Activated CD4-positive, alpha-beta T cell treated with anti-CD3 and anti-CD28 coated beads, Interleukin-2, amount 10 ng/mL, durations not matched to agents 7 days and 5 days (primary cell): ENCODE measurements at places on chromosomes 4 and X.

DNA sequence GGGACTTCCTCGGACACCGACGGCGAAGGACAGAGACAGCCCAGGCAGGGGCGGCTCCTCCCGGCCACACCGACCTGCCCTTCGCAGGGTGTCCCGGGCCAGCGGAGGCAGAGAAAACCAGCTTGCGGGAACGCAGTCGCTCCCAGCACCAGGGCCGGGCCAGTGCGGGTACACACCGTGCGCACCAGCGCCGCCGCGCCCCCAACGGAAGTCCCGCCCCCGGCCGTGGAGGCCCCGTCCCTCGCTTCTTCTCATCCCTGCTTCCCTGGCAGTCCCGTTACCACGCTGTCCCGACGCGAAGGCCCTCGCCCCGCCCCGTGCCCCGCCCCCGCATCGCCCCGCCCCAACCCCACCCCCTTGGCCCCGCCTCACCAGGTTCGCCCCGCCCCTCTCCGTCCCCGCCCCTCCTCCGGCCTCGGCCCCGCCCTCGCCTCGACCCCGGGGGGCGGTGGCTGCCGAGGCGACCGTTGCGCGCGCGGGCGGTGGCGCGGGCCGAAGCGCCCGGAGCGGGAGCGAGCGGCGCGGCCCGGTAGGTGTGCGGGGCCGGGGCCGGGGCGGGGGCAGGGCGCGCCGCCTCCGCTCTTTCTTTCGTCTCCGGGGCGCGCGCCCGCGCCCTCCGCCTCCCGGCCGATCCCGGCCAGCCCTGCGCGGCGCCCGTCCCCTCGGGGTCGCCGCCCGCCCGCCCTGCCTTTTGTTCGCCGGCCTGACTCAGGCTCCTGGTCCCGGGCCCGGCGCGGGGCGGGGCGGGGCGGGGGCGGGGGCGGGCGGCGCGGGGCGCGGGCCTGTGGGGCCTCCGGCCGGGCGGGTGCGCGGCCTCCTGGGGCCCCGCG, at the start of gene RGS12:
TSS of gene RGS12 (plus strand) at position 451 of the 830 bp plus-strand sequence. CDS start 23,150 bp downstream, outside the sequence.
- peak; percentile 85 for DNase-seq

DNA sequence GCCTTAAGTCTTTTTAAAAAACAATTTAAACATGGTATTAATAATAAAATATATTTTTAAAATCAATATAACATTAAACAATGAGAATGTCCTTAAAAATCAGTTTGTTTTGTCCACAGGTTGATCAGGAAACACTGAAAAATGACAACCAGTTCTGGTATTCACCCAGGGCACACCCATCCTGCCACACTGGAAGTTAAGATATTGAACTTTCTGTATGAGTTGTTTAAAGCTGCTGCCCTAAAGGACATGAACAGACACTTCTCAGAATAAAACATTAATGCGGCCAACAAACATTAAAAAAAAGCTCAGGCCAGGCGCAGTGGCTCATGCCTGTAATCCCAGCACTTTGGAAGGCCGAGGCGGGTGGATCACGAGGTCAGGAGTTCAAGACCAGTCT, 15.0 kb upstream of the HOPX start:
- DNase-seq, result no peak

- DNase-seq, result no peak
These were observed 17.7 kb upstream of the LAMP2 start for GRCh38 chrX:120486786-120487185.

DNA sequence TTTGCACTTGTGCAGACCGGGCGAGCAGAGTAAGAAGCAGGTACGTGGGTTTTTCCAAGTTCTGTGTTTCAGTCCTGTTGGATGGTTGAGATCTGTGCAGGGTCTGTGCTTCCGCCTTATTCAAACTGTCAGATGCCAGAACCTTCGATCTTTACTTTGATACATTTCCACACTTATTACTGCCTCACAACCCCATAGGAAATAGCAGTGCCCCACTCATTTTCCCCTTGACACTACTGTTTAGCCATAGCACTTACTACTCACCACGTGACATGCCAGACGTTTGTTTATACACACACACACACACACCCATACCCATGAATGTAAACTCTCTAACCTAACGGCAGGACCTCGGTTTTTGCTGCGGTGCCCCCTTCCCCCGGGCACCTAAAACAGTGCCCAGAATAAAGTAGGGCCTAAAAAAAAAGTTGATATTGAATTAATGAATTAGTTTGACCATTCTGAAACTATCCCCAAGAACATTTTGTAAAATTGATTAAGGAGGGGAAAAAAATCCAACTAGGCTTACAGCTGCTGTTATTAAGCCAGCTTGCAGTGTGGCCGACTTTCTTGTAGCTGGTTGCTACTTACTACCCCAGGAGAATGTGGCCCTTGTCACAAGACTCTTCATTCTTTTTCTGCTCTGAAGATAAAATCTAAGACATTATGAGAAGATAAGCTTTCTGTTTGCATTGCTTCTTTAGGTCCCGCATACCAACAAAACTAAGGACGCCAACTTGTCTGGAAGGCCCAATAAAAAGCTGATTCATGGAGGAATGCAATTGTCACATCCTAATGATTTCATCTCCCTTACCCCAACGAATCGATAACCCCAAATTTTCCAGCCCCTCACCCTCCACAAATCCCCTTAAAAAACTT, 704 bp upstream of the SEPSECS start:
- DNase-seq, result no peak

- no peak for DNase-seq
These were observed 176.4 kb downstream of the IL1RAPL2 start for GRCh38 chrX:104742355-104742754.

DNA sequence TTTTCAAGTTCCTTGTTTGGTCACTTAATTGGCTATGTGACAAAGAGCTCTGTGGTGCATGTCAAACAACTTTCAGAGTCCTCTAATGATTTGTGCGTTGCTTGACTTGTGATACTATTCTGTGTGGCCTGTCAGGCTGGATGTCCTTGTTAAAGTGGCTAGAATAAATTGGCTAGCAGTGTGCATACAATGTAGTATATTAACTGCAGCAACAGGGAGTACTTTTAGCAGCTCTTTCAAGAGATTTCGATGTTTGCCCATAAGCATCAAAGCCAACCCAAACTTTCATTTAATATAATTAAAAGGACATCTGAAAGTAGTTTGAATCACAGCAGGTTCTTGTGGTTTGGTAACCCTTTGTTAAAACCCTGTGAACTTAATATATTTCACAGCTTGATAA, 718.9 kb downstream of the ADGRL3 start:
- DNase-seq, result no peak

DNA sequence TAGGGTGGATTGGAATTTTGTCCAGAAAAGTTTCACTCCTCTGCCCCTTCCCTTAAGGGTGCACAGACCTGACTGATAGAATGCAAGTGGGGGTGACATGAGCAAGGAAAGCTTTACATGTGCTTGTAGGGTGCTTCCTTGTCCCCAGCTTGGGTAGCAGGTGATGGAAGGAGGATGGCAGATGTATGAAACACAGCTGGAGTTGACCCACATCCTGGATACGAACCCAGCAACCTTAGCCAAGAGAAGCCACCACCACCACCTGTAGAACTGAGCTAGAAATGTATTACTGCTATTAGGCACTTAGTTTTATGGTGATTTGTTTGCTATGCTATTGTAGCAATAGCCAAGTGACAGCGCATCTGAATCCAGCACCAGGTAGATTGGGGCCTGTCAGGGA, 227.4 kb downstream of the HS3ST1 start:
- no peak for DNase-seq

GRCh38 chr4:182600856-182601255, 316.3 kb downstream of the DCTD start:
- no peak for DNase-seq

GRCh38 chr4:87029356-87029755, 94.5 kb downstream of the AFF1 start:
- DNase-seq, result no peak

- DNase-seq, result no peak
These were observed 198.9 kb upstream of the ARSJ start for GRCh38 chr4:114178392-114178791.

GRCh38 chr4:100983426-100983825, 363.9 kb downstream of the PPP3CA start:
- DNase-seq, result no peak

DNA sequence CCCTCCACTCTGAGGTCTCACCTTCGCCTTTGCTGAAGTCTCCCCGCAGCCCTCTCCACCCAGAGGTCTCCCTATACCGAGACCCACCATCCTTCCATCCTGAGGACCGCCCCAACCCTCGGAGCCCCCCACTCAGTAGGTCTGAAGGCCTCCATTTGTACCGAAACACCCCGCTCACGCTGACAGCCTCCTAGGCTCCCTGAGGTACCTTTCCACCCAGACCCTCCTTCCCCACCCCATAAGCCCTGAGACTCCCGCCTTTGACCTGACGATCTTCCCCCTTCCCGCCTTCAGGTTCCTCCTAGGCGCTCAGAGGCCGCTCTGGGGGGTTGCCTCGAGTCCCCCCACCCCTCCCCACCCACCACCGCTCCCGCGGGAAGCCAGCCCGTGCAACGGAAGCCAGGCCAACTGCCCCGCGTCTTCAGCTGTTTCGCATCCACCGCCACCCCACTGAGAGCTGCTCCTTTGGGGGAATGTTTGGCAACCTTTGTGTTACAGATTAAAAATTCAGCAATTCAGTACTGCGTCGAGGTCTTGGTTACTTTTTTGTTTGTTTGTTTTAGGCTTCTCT, 5.0 kb downstream of the SOD3 start:
- no peak for DNase-seq

DNA sequence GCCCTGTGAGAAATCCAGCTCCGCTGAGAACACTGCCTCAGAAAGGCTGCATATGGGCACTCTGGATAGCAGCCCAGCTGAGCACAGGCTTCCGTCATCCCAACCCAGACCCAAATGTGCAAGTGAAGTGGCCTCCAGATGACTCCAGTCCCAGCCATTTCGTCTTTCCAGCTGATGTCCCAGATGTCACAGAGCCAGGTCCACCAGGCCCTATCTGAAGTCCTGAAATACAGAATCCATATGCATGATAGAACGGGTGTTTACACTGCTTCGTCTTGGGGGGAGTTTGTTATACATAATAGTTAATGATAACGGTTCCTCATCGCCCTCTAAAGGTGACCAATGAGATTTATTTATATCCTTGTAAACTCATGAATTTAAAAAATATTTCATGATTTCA, 72.6 kb upstream of the TRIM2 start:
- no peak for DNase-seq

DNA sequence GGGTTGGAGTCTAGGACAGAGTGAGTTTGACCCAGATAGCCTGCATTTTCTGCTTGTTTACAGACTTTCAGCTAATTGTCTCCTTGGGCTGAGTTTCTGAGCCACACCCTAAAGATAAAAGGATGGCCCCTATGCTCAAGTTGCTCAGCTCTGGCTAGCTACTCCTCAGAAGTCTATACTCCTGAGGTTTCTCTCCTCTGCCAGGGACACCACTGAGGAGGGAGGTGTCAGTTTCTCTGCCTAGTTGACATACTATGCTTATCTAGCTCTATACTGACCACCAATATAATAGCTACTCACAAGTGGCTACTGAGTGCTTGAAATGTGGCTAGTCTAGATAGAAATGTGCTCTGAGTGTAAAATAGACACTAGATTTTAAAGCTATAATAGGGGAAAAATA, 23.6 kb downstream of the HADH start:
- no peak for DNase-seq

GRCh38 chr4:82381661-82382296, 8.0 kb upstream of the HNRNPD start:
- DNase-seq, result no peak

DNA sequence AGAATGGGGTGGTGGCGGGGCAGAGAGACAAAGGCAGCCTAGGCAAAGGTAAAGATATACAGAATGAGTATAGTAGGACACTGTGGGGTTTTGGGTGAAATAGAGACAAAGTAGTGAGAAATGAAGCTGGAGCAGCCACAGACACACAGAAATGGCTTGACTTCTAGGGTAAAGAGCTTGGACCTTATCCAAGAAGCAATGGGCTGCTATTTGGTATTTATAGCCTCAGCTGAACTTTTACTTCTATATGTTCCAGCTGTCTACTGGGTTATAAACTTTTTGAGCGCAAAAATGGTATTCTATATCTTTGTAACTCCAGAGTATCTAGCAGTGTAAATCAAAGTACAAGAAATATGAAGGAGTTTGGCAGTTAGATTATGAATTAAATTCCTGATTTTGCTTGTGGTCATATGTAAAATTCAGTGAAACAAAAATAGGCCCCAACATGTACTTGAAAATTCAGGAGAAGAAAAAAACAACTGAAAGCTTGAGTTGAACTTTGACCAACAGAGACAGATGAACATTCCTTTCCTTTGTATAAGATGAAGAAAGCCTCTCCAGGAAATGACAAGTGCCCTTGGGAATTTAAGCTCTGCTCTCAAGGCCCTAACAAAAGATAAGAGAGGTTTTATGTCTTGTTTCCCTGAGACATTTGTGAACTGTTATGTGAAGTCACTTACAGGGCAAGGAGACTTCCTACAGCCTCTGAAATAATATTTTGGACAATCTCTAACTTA, 354.1 kb downstream of the CHIC1 start:
- no peak for DNase-seq

- no peak for DNase-seq
These were observed 111.5 kb upstream of the WDFY3 start for GRCh38 chr4:85078016-85078415.

DNA sequence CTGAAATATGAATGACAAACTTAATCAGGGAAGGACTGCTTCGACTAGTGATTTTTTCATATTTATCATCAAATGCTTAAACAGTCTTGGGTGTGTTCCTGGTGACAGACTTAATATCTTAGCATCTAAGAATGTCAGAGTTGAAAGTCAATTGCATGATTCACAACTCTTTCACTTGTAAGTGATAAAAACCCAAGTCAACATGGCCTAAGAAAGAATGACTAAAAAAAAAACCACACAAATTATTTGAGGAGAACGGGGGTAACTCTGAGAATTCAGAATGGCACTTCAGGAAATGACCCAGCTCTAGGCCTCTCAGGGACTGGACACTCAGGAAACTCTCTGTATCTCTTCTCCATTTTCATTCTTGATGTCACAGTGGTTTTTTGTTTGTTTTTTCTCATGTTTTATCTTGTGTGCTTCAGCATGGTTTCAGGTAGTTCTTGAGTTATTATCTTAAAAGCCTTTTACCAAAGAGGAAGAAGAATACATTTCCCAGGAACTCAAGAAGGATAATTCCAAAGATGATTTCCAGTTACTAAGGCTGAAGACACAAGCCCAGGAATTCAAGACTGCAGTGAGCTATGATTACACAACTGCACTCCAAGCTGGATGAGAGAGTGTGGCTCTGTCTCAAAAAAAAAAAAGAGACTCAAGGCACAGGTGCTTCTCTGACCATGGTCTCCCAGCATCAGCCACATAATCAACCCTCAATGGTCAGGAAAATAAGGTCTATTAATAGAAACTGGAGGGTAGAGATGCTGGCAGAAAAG, 1697.8 kb upstream of the IGFBP7 start:
- no peak for DNase-seq

- DNase-seq, result no peak
These were observed 17.3 kb downstream of the HTRA3 start for GRCh38 chr4:8286719-8287342.

GRCh38 chrX:69073241-69073640, 92.0 kb downstream of the PJA1 start:
- DNase-seq, result no peak

- no peak for DNase-seq
These were observed 2.6 kb upstream of the ZNF674 start for GRCh38 chrX:46547857-46548256.

- DNase-seq, result no peak
These were observed 115.5 kb upstream of the FAM241A start for GRCh38 chr4:112029771-112030171.

GRCh38 chr4:152655272-152656129, 24.3 kb downstream of the TMEM154 start:
- DNase-seq, result no peak
